ENCODE measurements at places on chromosomes 7 and 10.

DNA sequence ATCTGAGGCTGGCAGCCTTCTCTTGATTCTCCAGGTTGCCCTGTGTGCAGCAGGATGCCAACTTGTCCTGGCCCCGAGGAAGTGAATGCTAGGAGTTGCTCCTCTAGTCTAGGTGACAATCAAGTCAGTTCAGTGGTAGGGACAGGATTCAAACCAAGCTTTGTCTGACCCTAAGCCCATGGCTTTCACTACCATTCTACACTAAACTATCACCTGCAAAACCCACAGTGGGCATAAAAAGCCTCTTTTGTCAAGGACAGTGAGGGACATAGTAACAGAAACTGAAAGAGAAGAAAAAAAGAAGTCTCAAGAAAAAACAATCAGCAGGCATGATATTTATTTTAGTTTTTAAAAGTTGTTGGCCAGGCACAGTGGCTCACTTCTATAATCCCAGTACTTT is 33.5 kb downstream of the KCNMA1 start:
- no peak for DNase-seq

GRCh38 chr10:133381036-133381435 is 2.0 kb downstream of the PAOX start:
- DNase-seq, result no peak

GRCh38 chr10:118036281-118036875 is 10.4 kb downstream of the RAB11FIP2 start:
- DNase-seq, result no peak

DNA sequence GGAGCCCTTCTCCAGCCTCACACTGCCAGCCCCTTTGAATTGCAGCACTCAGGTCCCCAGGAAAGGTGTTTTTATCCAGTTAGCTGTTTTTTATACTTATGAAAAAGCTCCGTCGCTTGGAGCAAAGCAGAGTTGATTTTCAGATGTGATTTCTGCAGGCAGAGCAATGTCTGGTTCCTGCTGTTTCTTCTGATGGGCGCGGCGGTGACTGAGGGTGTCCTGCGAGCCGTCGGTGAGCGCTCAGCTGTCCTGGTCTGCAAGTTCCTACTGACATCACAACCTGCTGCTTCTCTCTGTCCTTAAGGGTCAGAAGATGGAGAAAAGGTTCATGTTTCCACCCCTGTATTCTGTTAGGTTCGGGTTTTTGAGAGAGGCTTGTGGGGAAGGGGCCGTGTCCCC is 109.6 kb upstream of the FAM20C start:
- DNase-seq, result no peak

DNA sequence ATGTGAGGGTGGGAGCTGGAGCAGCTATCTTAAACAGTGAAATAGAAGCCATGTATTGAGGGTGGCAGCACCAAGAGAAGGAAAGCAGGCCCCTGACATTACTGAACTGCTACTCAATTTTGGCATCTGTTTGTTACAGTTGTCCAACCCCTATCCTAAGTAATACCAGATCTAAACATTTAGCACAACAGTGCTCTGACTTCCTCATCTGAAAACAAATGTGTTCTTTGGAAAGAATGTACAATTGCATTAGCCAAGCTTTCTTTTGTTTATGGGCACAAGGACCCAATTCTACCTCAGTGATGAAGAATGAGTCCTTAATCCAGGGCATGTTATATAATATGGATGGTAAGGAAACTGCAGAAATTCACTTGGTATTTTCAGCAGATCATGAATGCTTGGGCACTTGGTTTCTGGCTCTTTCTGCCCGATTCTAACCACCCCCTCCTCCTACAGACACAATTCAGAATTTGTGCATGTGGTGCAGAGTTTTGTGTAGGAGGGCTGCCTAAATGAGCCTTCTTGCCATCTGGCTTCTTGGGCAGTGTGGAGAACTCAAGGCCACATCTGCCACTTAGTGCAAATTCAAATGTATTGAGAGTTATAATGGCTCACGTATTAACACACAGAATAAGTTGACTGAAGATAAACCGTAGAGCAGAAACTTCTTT is 36.9 kb upstream of the KMT2E start:
- no peak for DNase-seq

GRCh38 chr10:34940436-34940835 is 125.3 kb upstream of the PARD3 start:
- no peak for DNase-seq

Data from brain (organoid and tissue), 16 donors.